H54 (cell line): ENCODE measurements at places on chromosomes 1 and 21.

- no peak for DNase-seq
These were observed 214.6 kb upstream of the NCAM2 start for GRCh38 chr21:20783611-20784010.

- no peak for DNase-seq
These were observed 2.5 kb downstream of the DISC1 start for GRCh38 chr1:231629132-231629531.

DNA sequence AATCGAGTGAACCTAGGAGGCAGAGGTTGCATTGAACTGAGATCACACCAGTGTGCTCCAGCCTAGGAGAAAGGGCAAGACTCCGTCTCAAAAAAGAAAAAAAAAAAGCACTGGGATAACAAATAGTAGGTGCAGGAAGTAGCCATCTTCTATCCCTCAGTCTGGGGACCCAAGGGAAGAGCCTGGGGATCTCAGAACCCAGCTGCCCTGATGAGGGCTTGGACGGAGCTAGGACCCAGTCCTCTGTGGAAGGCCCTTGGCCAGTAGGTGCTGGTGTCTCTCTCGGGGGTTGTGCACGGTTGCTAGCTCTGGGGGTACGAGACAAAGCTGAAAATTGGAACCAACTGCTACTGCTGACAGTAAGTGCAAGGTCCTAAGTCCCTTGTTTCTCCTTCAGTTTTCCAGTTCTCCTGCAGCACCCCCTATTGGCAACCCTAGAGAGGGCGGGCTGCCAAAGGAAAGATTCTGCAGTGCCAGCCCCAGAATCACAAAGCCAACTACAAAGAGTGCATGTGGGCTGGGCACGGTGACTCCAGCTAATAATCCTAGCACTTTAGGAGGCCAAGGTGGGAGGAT is 57.6 kb upstream of the KIF1B start:
- DNase-seq: peak; percentile 10

DNA sequence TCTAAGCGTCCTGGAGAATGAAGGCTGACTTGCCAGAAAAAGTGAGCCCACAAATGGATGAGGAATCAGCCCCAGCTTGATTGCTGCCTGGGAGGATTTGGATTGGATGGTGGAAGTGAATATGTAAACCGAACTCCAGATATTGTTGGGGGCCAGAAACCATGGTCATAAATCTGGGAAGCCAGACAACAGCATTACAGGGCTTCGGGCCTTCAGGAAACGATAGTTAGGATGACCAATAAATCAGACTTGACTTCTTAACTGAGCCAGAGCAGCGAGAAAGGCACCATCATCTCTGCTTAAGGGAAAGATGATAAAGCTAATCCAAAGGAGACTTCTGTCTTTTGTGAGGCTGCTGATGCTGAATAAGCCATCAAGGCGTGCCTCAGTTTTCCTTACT is 26.6 kb downstream of the FAM78B start:
- DNase-seq: no peak

GRCh38 chr1:153678519-153679336 is at the start of gene NPR1:
TSS of gene NPR1 (plus strand) at chr1:153678688. CDS start at chr1:153679109, 421 bp downstream.
- no peak for DNase-seq

- no peak for DNase-seq
These were observed 1059.5 kb upstream of the ADGRL4 start for GRCh38 chr1:80066060-80066459.

DNA sequence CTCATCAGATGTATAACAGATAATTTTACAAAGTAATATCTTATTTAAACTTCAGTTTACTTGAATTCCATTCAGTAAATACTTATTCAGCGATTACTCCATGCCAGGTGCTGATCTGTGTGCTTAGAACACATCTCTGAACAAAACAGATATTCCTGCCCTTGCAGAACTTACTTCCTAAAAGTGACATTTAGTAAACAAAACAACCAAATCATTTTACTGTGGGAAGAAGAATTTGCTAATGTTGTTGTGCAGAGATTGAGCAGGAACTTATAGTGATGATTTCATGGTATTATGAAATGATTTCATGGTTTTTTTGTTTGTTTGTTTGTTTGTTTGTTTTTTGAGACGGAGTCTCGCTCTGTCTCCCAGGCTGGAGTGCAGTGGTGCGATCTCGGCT is 39.3 kb upstream of the WLS start:
- DNase-seq: no peak

GRCh38 chr1:2635361-2636010 is 2.7 kb upstream of the MMEL1 start:
- no peak for DNase-seq

GRCh38 chr1:63642901-63643300 is 49.7 kb downstream of the PGM1 start:
- no peak for DNase-seq

GRCh38 chr1:200960236-200960947 is 63.1 kb downstream of the KIF21B start:
- no peak for DNase-seq

DNA sequence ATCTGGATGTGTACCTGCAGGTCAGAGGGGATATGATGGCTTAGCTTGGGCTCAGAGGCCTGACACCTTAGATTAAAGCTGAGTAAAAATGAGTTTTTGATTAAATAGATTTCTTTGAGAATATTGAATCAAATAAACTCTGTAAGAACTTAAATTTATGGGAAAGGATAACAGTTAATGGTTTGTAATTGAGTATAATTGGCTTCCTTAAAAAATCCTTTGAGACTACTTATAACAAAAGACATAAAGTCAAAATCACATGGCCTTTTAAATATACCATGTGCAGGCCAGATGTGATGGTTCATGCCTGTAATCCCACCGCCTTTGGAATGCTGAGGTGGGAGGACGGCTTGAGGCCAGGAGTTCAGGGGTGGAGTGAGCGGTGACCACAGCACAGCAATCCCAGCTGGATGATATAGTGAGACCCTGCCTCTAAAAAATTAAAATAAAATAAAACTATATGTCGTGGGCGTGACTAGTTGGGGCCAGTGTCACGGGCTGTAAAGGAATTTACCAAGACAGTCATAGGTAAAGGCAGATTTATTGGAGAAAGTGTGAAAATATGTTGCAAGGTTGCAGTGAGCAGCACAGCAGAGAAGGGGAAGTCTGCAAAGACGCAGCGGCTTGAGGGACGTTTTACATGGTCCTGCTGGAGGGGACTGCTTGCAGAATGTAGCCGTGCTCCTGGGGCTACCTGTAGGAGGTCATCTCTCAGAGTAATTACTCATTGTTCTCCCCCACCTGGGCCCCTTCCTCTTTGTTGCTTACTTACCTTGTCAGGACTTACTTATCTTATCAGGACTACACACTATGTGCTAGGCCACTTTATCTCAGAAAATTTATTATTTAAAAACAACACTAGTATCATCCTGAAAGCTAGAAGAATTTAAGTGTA is 122.3 kb downstream of the ZMYM4 start:
- no peak for DNase-seq

GRCh38 chr1:85427849-85428248 is 37.1 kb downstream of the DDAH1 start:
- DNase-seq: no peak

- no peak for DNase-seq
These were observed 49.3 kb downstream of the PTGFR start for GRCh38 chr1:78540048-78540447.
